ENCODE measurements at places on chromosomes 5 and 9.
A peak's percentile ranks its signal among the peaks of the same experiment; 100 is the strongest.

- peak; percentile 39 for DNase-seq
Measured at GRCh38 chr5:174910245-174910737, 185.9 kb downstream of the MSX2 start.

GRCh38 chr5:149360272-149360671 is 2.4 kb downstream of the PCYOX1L start:
- DNase-seq = no peak

DNA sequence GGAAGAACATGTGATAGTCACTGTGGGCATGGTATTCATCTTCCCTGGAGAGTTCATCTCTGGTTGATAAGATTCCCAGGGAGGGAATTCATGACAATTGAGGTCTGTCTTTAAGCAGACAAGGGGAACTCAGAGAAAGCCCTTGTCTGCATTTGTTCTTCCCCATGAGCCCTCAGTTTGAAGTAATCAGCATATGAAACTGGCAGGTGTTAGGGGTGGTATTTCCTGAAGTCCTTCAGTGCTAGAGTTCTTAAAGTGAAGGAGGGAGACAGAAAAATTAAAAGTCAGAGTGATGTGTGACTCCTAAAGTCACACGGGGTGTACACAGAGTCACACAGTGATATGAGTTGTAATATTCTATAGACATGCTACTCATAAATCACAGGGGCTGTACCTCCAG is 60.6 kb upstream of the SYK start:
- DNase-seq = no peak

DNA sequence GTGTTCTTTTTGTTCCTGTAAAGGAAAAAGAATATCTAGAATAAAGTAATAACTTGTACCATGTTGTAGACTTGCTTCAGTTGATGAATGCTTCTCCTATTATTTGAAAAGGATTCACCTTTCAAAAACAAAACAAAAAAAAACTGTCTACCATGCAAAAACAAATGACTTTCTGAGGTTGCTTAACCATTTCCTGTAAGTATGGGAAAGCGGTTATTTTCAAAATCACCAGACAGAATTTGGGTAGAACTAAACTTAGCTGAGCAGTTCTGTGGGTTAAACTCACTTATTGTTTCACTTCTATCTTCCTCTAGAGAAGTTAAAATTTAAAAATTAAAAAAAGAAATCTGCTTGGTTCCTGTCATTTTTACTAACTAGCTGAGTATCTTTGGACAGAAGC is 25.2 kb downstream of the LNPEP start:
- peak; percentile 76 for DNase-seq

- DNase-seq = no peak
Measured at GRCh38 chr5:74393943-74394342, 246.6 kb downstream of the ENC1 start.

- no peak for DNase-seq
Measured at GRCh38 chr5:41869151-41869723, 988 bp downstream of the OXCT1 start.

GRCh38 chr9:27801545-27801944 is 228.3 kb upstream of the C9orf72 start:
- DNase-seq = no peak

DNA sequence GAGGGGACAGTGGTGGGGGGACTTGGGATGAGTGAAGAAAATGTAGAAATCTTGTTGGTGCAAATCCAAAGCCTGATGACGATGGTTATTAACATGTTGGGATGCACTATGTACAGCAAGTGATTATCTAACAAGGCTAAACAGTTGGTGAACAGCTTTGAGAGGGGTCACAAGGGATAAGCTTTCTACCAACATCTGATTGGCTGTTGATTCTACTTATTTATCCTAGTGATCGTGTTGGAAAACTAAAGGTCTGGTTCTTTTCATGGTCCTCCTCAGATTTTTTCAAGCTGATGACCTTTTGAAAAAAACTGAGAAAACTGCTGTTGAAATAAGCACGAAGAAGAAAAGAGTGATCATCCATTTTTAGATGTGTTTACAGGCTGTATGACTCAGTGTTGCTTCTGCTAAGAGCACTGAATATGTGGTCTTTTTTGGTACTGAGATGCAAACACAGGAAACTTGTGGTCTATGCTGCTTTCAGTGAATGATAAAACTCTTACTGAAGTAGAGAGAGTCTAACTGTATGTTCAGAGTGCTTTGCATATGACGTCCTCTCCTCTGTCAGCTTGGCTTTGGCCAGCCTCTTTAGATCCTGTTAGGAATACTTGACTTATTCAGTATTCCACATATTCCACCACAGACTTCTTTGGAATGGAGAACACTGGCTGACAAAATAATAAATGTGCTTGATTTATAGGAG is 174.8 kb downstream of the SLF1 start:
- DNase-seq = peak; percentile 60

DNA sequence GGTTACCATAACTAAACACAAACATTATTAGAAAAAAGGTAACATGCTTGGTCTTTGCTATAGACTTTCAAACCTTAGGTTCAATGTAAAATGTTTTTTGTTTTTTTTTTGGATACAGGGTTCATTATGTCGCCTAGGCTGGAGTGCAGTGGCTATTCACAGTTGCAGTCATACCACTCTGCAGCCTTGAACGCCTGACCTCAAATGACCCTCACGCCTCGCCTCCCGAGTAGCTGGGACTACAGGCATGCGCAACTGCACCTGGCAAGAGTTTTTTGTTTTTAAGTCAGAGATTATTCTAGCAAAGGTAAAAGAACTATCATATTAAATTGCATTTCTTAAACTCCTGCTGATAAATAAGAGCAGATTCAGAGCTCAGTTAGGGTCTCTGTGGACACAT is 55.1 kb upstream of the NR5A1 start:
- no peak for DNase-seq

DNA sequence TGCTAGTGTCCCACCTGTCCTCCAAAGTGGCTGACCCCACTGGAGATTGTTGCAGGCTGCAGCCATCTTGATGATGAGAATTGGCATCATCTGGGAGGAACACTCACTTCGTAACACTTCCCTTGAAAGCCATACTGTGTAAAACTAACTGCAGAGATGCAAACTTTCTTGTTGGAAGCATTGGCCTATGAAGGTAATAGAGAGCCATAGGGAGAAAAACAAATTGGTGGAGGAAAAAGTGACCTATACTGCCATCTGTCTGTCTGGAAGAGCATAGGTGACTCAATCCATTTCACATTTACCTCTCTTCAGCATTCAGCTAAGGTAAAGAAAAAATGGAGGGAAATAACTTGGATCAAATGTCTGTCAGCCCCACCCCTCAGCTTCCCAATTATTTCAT is 473.4 kb downstream of the NTRK2 start:
- DNase-seq = no peak

- DNase-seq = no peak
Measured at GRCh38 chr5:75058986-75059535, 6.7 kb upstream of the GCNT4 start.

GRCh38 chr5:140329739-140330481 is 16.5 kb downstream of the HBEGF start:
- no peak for DNase-seq

DNA sequence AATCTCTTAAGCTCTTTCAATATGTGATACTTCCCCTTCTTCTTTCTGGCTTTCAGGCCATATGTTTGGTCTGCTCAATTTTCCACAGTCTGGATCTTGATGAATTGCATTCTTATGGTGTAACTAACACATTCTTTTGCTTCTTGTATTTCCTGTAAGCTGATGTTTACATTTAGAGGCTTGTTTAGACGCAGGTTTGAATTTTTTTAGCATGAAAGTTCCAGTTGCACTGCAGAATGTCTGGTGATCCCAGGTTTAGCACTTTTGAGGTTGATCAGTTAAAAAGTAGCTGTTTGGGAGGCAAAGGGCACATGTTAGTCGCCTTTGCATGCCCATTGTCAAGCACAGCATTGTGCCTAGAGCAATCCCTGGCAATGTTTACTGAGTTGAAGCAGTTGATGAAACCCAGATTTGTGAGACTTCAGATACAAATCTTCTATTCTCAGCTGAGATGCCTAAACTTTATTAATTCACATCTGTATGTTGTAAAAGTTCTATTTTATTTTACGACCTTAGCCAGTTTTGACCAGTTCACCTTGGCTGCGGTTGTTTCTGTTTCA is 59.6 kb upstream of the SPATA31C2 start:
- no peak for DNase-seq

- DNase-seq = no peak
Measured at GRCh38 chr9:93574900-93575795, 1.2 kb upstream of the PHF2 start.

GRCh38 chr9:21028466-21028865 is 3.0 kb downstream of the HACD4 start:
- no peak for DNase-seq

DNA sequence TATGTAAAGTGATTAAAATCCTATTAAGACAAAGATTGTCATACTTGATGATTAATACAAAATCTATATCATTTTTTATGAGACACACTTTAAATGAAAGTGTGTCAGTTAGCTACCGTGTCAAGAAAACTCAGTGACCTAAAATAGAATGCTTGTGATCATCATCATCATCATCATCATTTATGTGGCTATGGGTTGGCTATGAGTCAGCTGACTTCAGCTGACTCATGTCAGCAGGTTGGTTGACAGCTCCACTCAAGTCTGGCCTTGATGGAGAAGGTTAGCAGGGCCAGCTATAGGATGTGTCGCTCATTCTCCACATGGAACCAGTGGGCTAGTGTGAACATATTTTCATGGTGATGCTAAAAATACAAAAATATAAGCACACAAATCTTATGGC is 43.8 kb upstream of the ZNF300 start:
- DNase-seq = no peak

DNA sequence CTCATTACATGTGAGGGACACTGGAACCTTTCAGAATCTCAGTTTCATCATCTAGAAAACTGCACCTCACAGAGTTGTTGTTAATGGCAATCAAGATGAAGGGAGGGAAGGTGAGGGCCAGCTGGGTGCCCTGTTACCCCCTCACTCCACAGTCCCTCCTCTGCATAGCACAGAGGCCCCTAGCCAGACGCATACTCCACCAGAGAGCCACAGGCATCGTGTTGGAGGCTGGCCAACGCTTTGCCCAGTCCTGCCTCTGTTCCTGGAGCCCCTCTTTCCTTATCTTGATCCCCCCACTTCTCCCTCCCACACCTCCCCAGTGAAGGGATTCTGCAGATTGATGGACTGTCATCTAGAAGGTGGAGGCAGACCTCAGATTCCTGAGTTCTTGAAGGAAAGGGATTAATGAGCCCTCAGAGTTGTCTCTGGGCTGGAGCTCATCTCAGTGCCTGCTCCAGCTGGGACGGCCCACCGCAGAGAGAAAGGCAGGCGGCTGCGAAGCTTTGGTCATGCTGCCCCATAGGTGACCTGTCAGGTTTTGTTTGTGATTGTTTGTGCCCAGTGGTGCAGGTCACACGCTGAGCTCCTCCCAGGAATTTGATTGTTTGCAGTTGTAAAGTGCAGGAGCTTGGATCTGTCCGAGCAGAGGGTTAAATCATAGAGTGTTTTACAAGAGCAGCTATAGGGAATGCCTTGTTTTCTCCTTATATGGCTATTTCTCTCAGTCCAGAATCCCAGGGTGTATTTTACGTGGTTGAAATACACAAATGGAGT is 487.3 kb downstream of the CCDC171 start:
- DNase-seq = no peak

DNA sequence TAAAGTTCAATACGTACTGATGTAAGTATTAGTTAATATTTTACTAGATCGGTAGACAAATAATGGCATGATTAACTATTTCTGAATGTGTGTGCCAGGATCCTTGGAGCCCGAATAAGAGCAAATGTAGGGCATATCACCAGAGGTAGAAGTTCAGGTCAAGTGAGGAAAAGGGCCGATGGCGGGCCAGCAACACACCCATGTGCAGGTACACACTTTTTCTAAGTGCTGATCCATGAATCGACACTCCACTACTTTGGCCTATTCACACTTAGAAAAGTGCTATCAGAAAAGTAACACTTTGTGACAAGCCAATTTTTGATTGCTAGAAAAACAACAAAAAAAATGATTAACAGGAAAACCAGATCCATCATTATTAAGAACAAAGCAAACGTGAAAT is 150.3 kb downstream of the AUH start:
- DNase-seq = peak; percentile 31

DNA sequence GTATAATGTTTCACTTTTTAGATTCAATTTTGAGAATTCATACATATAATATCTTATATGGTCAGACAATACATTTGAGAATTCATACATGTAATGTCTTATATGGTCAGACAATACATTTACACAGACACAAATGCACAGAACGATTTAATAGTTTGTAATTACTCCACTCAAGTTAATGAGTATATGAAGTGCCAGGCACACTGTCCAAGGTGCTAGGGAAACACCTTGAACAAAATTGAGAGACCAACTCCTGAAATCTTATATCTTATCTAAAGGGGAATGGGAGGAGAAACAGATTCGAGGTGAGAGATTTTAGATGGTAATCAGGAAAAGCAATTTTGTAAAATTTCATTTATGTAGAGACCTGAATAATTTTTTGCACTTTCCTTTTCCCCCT is 994.7 kb downstream of the CDH12 start:
- no peak for DNase-seq

- no peak for DNase-seq
Measured at GRCh38 chr5:16082982-16083381, 96.6 kb downstream of the MARCHF11 start.

GRCh38 chr9:132146575-132146974 is 15.3 kb upstream of the NTNG2 start:
- no peak for DNase-seq

DNA sequence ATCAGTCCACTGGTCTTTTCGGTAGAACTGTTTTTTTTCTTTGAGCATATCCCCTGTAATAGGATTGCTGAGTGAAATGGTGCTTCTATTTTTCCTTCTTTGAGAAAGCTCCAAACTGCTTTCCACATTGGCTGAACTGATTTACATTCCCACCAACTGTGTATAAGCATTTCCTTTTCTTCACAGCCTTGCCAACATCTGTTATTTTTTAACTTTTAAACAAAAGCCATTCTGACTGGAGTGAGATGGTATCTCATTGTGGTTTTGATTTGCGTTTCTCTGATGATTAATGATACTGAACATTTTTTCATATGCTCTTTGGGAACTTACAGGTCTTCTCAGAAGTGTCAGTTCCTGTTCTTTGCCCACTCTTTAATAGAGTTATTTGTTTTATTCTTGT is 764.7 kb downstream of the MTRR start:
- DNase-seq = no peak

DNA sequence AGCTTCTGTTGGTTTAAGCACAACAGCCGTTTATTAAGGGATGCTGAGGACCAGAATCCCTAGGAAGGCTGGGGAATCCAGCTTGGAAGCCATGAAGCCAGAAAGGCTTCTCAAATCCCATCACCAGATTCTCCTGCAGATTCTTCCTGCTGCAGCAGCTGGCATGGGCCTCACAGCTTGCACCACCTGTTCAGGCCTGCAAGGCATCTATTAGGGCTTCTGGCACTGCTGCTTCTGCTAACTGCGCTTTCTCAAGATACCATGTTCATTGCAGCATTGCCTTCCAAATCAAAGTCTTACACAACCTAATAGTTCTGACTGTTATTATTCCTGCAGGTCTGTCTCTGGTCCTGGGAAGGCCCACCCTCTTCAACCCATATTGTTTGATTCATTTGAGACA is 51.2 kb upstream of the ZNF366 start:
- no peak for DNase-seq

DNA sequence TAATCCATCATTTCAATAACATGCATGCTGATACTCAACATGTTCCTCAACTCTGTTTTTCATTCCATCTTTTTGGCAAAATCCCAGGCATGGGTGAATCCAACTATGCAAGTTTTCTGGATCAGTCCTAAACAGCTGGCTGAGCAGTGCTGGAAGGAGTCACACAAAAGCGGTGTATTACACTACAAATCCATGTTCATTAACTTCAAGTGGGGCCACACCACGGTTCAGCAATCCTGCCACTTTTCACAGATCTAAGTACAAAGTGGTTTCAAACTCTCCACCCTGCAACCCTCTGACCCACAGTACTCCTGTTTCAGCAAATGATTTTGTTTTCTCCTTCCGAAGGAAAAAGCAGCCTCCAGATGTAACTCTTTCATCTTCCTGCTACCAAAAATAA is 222.5 kb downstream of the EPB41L4A start:
- no peak for DNase-seq
